Subcutaneous adipose tissue (tissue), 4 donors: ENCODE measurements at places on chromosomes 3 and 15. TPM values are rescaled to one million over a fixed set of nuclear protein-coding genes. Genes with fewer than 3 reads are reported as not detected.

SLC24A5 gene
- total RNA-seq = not detected

CIDEC gene
- total RNA-seq = 684 TPM

NPAP1 gene
- not detected for total RNA-seq

SMCO1 gene
- total RNA-seq = not detected

PRRT3 gene
- 0.82 TPM for total RNA-seq

MKRN3 gene
- total RNA-seq = 0.49 TPM

BCL2A1 gene
- total RNA-seq = 9.3 TPM

OSBPL10 gene
- total RNA-seq = 72.7 TPM

CADPS gene
- not detected for total RNA-seq

ACOX2 gene
- 21.2 TPM for total RNA-seq

FMN1 gene
- total RNA-seq = 76.7 TPM

SLC22A13 gene
- 0.51 TPM for total RNA-seq

UNC13C gene
- not detected for total RNA-seq

RAP2B gene
- 28.2 TPM for total RNA-seq

COL6A6 gene
- total RNA-seq = 0.17 TPM

TRIM71 gene
- total RNA-seq = 0.16 TPM

MAN2A2 gene
- 48.8 TPM for total RNA-seq

SNX22 gene
- 1.0 TPM for total RNA-seq

IGF2BP2 gene
- total RNA-seq = 28.4 TPM

TMOD2 gene
- total RNA-seq = 11.4 TPM

CTNNB1 gene
- total RNA-seq = 423 TPM

KY gene
- not detected for total RNA-seq

ITIH1 gene
- not detected for total RNA-seq

DTWD1 gene
- 38.6 TPM for total RNA-seq

BFSP2 gene
- total RNA-seq = not detected

MAP1A gene
- total RNA-seq = 15.0 TPM

SCN11A gene
- 1.9 TPM for total RNA-seq

SECISBP2L gene
- total RNA-seq = 74.5 TPM

CNTN6 gene
- not detected for total RNA-seq

PSTPIP1 gene
- 33.0 TPM for total RNA-seq

ZNF620 gene
- total RNA-seq = 6.2 TPM

CNTN3 gene
- total RNA-seq = 12.7 TPM

MTHFS gene
- total RNA-seq = 41.3 TPM

GOLGA8A gene
- 33.0 TPM for total RNA-seq

MNS1 gene
- total RNA-seq = 0.38 TPM

STAG1 gene
- total RNA-seq = 45.6 TPM

NRROS gene
- 13.9 TPM for total RNA-seq

UBA7 gene
- total RNA-seq = 43.2 TPM

MST1R gene
- not detected for total RNA-seq

GOLGA6D gene
- not detected for total RNA-seq

ELP6 gene
- total RNA-seq = 10.6 TPM

KNL1 gene
- total RNA-seq = 3.7 TPM

ERICH6 gene
- not detected for total RNA-seq

MAP2K5 gene
- 22.9 TPM for total RNA-seq

FEZF2 gene
- total RNA-seq = not detected

TUSC7 gene
- total RNA-seq = not detected

CCR9 gene
- total RNA-seq = not detected

SPTSSB gene
- not detected for total RNA-seq

FNDC3B gene
- total RNA-seq = 167 TPM

LRRC31 gene
- 0.44 TPM for total RNA-seq

MINDY4B gene
- total RNA-seq = not detected

TNNC1 gene
- total RNA-seq = 3.7 TPM

PPP2R3A gene
- total RNA-seq = 14.3 TPM

SEMA6D gene
- total RNA-seq = 8.7 TPM

CFAP91 gene
- total RNA-seq = 2.9 TPM
